A375 (cell line): ENCODE measurements at places on chromosomes 3 and 15. TPM values are rescaled to one million over a fixed set of nuclear protein-coding genes. Genes with fewer than 3 reads are reported as not detected.

The MFN1 gene
- total RNA-seq, result 28.6 and 34.6 TPM in 2 replicates

The FILIP1L gene
- total RNA-seq, result not detected in 2 replicates

The SMCO1 gene
- not detected in 2 replicates for total RNA-seq

The CD200 gene
- 0.82 and 0.91 TPM in 2 replicates for total RNA-seq

The LTK gene
- total RNA-seq, result 0.08 and 0.13 TPM in 2 replicates

The RYK gene
- total RNA-seq, result 79.3 and 86.8 TPM in 2 replicates

The CRYGS gene
- total RNA-seq, result 0.40 and 0.57 TPM in 2 replicates

The CYP11A1 gene
- total RNA-seq, result 0.77 and 2.0 TPM in 2 replicates

The PLSCR5 gene
- total RNA-seq, result not detected in 2 replicates

The PPM1M gene
- 16.3 and 17.4 TPM in 2 replicates for total RNA-seq

The AQR gene
- total RNA-seq, result 19.7 and 23.5 TPM in 2 replicates

The A4GNT gene
- total RNA-seq, result not detected in 2 replicates

The CMTM8 gene
- 2.4 and 2.7 TPM in 2 replicates for total RNA-seq

The PDCD7 gene
- 22.2 and 25.5 TPM in 2 replicates for total RNA-seq

The CLDN16 gene
- total RNA-seq, result not detected in 2 replicates

The GABRA5 gene
- total RNA-seq, result 3.2 and 6.7 TPM in 2 replicates

The ALCAM gene
- 17.3 and 22.7 TPM in 2 replicates for total RNA-seq

The CLCN2 gene
- total RNA-seq, result 14.2 and 16.4 TPM in 2 replicates

The CEP152 gene
- total RNA-seq, result 17.4 and 23.8 TPM in 2 replicates

The CX3CR1 gene
- total RNA-seq, result not detected in 2 replicates

The APOD gene
- total RNA-seq, result 2.3 and 2.7 TPM in 2 replicates

The TMEM108 gene
- 0.34 and 0.45 TPM in 2 replicates for total RNA-seq

The CP gene
- not detected in 2 replicates for total RNA-seq

The DHX30 gene
- 166 and 170 TPM in 2 replicates for total RNA-seq

The SLC9C1 gene
- 0.04 TPM in 1 of 2 replicates, not detected in the other for total RNA-seq

The FETUB gene
- not detected in 2 replicates for total RNA-seq

The LTF gene
- total RNA-seq, result 0.04 TPM in 1 of 2 replicates, not detected in the other

The ADGRG7 gene
- total RNA-seq, result not detected in 2 replicates

The ACP3 gene
- total RNA-seq, result 0.24 and 0.60 TPM in 2 replicates

The CCNB2 gene
- 58.1 and 61.1 TPM in 2 replicates for total RNA-seq

The IMPG2 gene
- total RNA-seq, result 0.04 and 0.05 TPM in 2 replicates

The CTXN2 gene
- total RNA-seq, result not detected in 2 replicates

The FAM81A gene
- total RNA-seq, result 1.1 and 3.2 TPM in 2 replicates

The TXNRD3 gene
- total RNA-seq, result 6.9 and 8.7 TPM in 2 replicates

The FBXL2 gene
- total RNA-seq, result 2.4 and 3.6 TPM in 2 replicates

The SSUH2 gene
- 9.6 and 10.6 TPM in 2 replicates for total RNA-seq

The RLBP1 gene
- total RNA-seq, result 3.7 and 5.3 TPM in 2 replicates

The SATB1 gene
- total RNA-seq, result 15.2 and 24.8 TPM in 2 replicates

The TRANK1 gene
- 1.9 and 4.4 TPM in 2 replicates for total RNA-seq

The ACTRT3 gene
- 0.72 and 2.0 TPM in 2 replicates for total RNA-seq
